ENCODE measurements at places on chromosomes 16 and 17. TPM values are rescaled to one million over a fixed set of nuclear protein-coding genes. Genes with fewer than 3 reads are reported as not detected.

DNA sequence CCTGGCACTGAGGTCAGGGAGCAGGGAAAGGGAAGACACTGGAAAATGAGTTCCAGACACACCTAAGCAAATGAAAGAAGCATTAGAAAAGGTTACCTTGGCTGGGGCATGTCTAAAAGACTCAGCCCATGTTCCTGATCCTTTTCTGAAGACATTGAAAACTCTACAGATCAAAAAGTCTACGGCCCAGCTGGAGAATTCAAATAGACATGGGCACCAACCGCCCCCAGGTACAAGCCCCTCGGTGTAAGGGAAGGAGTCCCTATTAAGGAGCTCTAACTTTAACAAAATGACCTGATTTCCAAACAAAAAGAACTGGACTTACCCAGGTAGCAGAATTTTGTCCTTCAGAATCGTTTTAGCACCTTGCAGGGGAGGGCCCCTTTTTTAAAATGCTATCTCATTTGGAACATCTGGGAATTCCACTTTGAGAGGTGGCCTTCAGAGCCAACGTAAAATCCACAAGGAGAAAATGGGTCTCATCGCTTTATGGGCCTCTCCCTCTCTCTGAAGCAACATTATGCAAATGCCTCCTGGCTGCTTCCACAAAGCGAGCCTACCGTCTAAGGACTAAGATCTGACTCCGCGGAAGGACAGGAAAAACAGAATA is 43.6 kb upstream of the RBFOX3 start:
- no peak for DNase-seq

DNA sequence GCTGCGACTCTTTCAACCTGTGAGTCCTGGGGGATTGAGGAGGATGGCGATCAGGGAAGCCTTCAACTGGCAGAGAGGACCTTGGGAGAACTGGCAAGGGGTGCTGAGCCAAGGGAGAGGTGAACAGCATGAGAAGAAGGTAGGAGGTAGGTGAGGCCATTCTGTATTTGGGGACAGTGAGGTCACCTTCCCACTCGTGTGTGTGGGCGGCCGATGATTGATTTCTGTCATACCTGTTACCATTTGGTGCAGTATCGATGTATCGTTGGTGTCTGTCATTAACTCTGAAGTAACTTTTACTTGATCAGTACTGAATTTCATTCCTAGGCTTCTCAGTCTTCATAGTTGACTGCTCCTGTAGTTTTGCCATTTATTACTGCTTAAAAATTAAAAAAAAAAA is 3.8 kb downstream of the ARSG start:
- no peak for DNase-seq

- no peak for DNase-seq
Observed at GRCh38 chr16:84423416-84423837, 55.1 kb downstream of the ATP2C2 start.

- DNase-seq = no peak
Observed at GRCh38 chr16:2778630-2778958, 1.5 kb upstream of the ELOB start.

DNA sequence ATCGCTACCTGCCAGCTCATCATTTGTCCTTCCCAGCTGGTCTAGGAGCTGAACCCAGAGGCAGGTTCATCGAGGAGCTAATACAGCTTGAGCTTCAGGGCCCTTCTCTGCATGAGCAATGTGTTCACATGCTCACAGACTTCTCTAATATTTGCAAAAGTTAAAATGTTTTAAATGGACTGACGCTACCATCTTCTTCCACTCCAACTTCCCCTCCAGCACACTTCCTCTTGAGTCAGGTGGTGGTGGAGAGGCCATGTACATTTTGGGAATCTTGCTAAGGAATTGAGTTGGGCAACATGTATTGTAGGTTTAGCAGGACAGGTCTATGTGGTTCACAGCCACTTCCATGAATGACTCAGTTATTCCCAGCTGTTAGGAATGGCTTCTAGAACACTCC is 21.6 kb upstream of the RHOT1 start:
- DNase-seq = no peak

Gene HS3ST4
- 0.19 TPM for polyA plus RNA-seq

GRCh38 chr16:23040246-23040645 is 109.0 kb downstream of the USP31 start:
- no peak for DNase-seq

- DNase-seq = no peak
Observed at GRCh38 chr17:76336756-76337412, 16.8 kb downstream of the PRPSAP1 start.

DNA sequence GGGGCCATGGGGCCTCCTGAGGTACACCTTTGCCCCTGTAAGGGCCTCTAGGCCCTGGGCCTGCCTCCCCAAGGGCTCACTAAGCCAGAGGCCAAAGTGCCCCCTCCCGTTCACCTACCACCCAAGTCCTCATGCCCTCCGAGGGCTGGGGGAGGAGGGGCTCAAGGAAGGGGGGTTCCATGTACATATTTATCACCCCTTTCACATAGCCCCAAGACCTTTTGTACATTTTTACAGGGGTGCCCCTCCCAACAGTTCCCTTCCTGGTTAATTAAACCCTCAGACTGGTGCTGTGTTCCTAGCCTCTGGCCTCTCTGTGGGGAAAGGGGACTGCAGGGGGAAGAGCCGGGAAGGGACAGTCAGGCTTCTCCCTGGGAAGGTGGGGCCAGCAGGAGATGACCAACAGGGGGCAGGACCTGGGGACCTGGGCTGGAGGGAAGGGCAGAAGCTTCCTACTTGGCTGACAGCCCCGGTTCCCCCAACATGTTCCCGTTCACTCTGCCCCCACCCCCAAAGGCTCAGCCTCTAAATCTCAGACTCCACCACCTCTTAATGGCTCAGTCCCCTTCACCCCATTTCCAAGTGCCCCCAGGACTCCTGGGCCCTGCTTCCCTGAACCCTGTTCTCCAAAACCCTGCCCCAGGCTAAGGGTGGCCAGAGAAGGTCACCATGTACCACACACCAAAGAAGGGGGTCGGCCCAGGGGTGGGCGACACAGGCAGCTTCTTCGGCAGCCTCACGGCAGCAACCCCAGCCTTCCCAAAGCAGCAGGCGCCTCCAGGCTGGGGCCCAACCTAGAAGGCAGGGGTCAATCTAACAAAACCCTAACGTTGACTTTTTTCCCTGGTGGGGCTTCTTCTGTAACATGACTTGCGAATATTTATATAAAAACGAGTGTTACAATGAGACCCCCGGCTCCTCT is 11.9 kb downstream of the FBRS start:
- DNase-seq = no peak

GRCh38 chr17:38864636-38865398 is 5.0 kb upstream of the LASP1 start:
- no peak for DNase-seq

Gene LRRC75A
- 4.6 TPM for polyA plus RNA-seq

Gene MATCAP1
- polyA plus RNA-seq = 20.9 TPM

- no peak for DNase-seq
Observed at GRCh38 chr17:57524839-57525568, 220.1 kb downstream of the CCDC182 start.

GRCh38 chr16:47970291-47970931 is 185.4 kb downstream of the ABCC12 start:
- no peak for DNase-seq

GRCh38 chr17:5045496-5045895 is 10.3 kb upstream of the SLC52A1 start:
- no peak for DNase-seq

Gene SCGB1C2
- polyA plus RNA-seq = not detected

GRCh38 chr17:72388765-72389473 is 268.1 kb downstream of the SOX9 start:
- no peak for DNase-seq

All from urinary bladder (tissue), 4 donors.